ENCODE measurements at places on chromosomes 3 and 15. TPM values are rescaled to one million over a fixed set of nuclear protein-coding genes. Genes with fewer than 3 reads are reported as not detected.

DNA sequence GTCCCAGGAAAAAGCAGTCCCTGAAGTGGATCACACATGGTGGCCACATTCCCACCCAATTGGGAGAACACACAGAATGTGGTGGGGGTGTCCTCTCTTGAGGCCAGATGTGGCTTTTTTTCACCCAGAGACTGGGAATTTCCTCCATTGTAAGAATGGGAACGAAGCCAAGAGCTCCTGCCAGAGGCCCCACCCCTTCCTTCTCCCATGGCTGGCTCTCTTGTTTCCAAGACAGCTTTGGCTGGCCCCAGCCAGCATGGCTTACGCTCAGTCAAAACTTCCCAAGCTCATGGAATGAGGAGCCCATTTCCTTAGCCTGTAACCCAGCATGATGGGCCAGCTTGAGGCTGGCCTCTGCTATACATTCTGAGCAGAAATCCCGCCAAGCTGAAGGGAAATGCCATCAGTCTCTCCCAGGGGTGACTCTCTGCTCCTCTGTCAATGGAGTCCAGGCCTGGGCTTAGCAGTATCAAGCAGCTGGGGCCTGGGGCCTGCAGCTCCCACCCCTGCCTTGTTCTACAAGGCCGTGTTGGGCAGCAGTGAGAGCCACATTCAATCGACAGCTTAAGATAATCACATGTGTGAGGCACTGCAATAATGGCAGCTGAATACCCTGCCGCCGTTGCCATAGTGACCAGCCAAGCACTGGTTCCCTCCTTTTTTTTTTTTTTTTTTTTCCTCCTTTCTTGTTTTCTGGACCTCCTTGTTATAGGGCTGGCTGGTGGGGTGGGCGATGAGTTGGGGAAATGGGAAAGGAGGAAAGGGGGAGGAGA is 142.4 kb downstream of the EPHB1 start:
- peak; percentile 65 for DNase-seq

DNA sequence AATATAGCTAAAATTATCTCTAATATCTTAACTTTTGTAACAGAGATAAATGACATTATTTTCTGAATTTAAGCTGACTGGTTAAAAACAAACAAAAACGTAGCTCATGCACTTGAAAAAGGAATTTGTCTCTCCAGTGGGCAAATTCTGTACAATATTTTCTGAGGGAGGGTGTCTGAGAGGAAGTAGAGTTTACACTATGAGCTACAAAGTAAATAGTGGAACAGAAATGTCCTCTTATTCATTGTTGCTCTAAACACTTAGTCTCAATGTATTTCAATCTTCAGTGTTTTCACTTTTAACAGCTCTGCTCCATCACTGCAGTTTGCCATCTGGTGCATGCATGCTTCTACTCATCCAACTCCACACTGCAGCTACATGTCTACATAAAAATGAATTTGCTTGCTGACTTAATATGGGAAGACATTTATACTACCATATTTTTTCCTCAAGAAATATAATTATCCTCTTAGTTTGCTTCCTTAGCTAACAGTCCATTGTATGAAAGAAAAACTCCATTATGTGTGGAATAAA is 817.4 kb upstream of the LMCD1 start:
- no peak for DNase-seq

DNA sequence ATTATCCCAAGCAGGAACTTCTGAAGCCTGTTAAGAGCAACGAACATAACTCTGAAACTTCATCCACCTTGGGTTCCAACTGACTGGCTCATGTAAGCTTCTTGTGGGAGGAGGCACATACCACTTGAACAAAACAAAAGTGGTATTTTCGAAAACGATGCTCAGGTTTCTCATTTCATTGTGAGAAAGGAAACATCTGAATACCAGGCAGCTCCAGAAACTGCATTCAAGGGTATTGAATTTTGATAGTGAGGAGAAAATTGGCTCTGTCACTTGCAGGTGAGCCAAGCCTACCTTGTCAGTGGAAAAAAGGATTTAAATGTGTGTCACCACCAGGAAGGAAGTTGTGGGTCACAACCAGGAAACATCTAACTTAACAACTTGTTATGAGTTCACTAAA is 218.1 kb upstream of the SATB1 start:
- no peak for DNase-seq

- DNase-seq, result no peak
Measured at GRCh38 chr3:153399636-153400035, 237.6 kb downstream of the RAP2B start.

- no peak for DNase-seq
Measured at GRCh38 chr3:50620820-50621219, 3.9 kb downstream of the MAPKAPK3 start.

DNA sequence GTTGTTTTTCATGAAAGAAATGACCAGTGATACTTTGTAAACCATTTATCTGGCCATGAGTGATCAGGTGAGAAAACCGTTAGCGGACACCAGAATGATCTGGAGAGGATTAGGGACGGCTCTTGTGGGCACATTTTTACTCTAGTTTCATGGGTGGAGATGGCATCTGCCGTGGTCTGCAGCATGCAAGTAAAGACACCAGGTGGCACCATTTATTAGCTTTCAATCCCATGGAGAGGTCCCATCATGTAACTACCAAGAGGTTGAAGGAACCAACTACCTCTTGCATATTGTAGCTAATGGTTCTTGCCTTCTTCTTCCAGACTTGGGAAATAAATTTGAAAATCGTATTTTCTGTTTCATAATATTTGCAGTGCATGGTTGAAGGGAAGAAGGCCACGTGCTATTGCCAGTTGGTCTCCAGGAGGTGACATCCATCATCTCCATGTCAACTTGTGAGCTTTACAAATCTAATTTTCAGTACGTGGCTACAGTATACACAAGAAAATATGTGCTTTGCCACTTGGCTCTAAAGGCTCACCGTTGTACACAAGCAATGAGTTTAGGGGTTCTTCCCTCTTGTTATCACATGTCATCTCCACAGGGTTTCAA is 1.5 kb upstream of the MAPKBP1 start:
- no peak for DNase-seq

MAP6D1 gene
- total RNA-seq, result 10.2 TPM

Measured in glutamatergic neuron (in vitro differentiated cells).